ENCODE measurements at places on chromosomes 2 and 18.

- no peak for DNase-seq
These were observed 303.0 kb downstream of the ICOS start for GRCh38 chr2:204239411-204240165.

DNA sequence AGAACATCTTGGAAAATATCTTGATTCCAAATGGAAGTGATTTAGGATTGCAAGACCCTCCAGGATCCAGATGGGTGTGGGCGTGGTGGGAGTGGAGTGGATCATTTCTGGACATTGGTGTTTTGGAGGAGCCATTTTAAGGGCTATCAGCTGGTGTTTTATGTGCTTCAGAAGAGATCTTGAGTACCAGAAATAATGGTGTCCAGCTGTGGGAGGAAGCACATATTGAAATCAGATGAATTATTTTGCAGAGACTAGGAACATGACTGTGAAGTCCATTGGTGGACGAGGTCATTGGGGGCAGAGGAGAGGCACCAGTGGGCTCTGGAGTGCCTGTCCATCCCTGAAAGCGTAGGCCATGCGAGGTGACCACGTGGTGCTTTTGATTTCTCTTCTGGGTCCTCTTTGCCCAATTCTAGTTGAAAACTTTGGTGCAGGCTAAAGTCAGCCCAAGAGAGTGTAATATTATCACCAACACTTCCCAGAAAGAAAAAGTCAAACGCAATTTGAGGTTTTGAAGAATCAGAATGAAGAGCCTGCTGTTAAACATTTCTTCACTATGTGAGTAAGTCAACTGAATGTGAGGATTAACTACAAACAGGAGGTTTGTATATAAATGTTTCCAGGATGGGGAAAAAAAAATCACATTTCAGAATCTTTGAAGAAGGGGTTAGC lies 31.6 kb downstream of the RNF144A start:
- DNase-seq = no peak

DNA sequence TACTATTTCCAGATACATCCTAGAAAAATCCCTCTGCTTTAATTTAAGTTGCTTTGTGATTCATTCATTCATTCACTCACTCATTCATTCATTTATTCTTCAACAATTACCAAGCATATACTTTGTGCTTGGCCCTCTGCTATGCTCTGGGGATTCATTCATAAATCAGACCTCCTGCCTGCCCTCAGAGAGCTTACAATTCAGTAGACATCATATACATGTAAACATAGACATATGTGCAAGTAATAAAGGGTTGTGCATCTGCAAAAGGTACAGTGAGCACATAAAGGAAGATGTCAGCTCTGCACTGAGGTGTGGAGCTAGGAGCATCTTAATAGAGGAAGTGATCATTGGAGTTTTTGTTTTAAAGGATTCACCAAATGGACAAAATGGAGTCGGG lies 189.4 kb downstream of the AGPS start:
- no peak for DNase-seq

DNA sequence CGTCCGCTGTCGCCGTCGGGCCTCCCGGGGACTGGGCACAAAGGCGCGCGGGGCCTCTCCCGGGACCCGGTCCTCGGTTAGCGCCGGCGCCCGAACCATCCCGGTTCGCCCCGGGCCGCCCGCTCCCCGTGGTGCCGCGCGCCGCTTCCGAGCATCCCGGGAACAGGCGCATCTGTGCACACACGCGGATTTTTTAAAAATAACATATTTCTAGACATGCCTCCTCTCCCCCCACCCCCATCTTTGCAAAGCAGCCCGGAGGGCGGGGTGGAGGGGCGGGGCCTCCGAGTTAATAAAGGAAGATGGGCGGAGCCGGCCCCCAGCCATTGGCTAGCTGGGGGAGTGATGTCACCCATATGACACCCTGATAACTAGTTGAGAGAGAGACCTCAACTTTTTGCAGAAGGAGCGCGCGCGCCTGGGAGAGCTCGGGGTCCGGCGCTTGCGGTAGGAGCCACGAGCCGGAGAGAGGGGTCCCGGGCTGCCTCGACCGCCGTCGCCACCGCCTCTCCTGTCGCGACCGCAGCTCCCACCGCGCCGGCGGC lies at the start of gene SOX11:
TSS of gene SOX11 (plus strand) at position 400 of the 545 bp plus-strand sequence. CDS start 338 bp downstream, outside the sequence.
- DNase-seq = no peak

DNA sequence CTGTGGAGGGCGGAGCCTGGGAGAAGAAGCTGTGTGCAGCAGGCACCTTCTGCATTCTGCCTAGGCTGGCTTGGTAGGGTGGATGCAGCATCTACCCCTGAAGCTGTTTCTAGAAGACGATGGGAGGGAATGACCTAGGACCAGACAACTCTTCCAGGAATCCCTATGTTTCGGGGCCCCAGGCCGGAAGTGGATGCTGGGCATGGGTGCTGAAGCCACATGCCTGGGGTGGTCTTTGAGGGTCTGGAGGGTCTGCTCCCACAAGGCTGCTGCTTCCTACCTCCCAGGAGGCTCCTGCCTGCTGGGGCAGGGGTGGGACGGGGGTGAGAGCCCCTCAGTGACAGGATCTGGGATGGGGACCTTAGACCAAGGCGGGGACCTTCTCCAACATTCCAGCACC lies 61.0 kb downstream of the CIB4 start:
- DNase-seq = no peak

DNA sequence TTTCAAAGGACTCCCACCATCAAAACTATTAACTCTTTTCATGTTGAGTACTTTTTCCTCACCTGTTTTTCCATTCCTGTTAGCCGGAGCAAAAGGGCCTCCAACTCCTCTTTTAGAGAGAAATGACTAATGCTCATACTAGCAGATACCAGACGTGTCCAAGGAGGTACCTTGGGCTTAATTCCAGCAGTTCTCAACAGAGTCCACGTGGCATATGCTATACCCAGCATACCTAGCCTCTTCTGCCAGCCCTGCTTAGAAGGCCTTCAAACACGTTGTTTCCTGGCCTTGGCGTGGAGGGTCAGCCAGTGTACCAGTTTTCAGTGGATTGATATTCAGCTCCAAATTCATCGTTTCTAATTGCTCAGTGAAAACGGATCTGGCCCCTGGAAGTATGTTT lies 123.9 kb downstream of the MGAT5 start:
- DNase-seq = no peak

- DNase-seq = no peak
These were observed 1591.7 kb upstream of the DDX18 start for GRCh38 chr2:116222793-116223192.

- DNase-seq = no peak
These were observed 178.1 kb downstream of the MREG start for GRCh38 chr2:215835231-215835630.

DNA sequence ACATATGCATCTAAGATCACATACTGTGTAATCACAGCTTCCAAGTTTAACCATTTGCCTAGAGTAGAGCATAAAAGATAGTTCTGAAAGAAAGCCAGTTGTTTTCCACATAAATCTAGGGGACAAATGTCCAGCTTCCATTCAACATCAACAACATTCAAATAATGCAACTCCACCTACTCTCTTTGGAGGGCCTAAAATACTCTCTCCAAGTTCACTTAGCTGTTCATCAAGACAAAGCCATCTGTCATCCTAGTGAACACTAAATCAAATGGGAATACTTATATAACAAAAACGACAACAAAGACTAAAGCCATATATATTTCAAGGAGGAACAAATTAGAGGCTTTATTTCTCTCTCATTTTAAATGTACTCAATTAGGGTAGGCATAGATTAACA lies 221.5 kb upstream of the CDH2 start:
- no peak for DNase-seq

DNA sequence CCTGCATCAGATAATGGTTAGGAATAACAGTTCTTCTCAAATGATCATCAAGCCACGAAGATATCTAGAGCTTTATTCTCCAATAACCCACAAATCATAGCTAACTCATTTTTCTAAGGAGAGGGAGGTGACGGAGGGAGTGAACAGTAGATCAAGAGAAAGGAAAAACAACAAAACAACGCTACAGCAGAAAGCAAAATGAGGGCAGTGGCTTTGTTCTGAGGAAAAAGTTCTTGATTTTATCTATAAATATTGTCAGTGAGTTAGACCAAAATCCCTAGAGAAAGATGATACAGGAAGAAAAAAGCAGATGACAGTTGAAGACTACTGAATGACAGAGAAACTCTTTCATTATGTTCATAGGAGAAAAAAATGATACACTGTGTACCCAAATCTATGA lies 71.0 kb downstream of the STK39 start:
- DNase-seq = no peak

DNA sequence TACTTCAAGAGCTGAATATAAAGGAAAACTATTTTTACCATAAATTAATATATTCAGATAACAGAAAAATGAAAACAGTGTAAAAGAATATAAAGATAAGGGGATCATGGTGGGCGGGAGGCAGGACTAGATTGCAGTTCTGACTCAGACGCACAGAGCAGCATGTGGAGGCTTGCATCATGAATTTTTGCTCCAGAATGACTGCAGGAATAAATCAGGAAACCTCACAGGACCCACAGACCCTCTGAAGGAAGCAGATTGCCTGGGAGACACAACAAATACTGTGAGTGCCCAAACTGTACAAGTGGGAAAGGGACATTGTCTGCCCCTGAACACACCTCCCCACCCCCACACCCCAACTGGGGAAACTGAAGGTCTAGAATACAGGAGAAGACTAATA lies 19.2 kb upstream of the SIGLEC15 start:
- no peak for DNase-seq

GRCh38 chr2:132676999-132677398 lies 7.0 kb upstream of the LYPD1 start:
- no peak for DNase-seq

GRCh38 chr18:46831434-46831833 lies 74.6 kb upstream of the ST8SIA5 start:
- DNase-seq = no peak

Measured in stimulated activated CD8-positive, alpha-beta memory T cell treated with anti-CD3 and anti-CD28 coated beads, Interleukin-7, amount 100 ng/mL, for 24 hours (primary cell).